ENCODE measurements at places on chromosomes 4 and X. TPM values are rescaled to one million over a fixed set of nuclear protein-coding genes. Genes with fewer than 3 reads are reported as not detected.

GRCh38 chr4:108118505-108118904 is 50.2 kb downstream of the LEF1 start:
- DNase-seq = no peak

- DNase-seq = no peak
Measured at GRCh38 chrX:134747006-134747405, 88.7 kb upstream of the PLAC1 start.

- DNase-seq = no peak
Measured at GRCh38 chrX:47500554-47500953, 17.5 kb upstream of the ZNF41 start.

DNA sequence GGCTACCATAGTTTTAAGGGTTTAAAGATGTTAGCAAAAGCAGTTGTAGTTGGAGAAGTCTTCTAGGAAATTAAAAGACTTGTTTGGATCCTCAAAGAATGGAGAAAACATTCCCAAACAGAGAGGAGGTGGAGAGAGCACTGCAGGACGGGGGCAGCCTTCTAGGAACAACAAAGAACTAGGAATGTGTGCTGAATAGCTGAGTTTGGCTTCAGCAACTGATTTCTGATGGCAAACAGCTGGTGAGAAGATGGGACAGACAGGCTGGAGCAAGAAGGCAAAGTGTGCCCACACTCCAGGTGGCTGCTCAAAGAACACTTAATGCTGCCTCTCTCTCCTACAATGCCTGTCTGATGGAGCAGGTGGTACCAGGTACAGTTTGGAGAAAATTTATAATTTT is 1331.1 kb downstream of the ADGRL3 start:
- no peak for DNase-seq

- DNase-seq = no peak
Measured at GRCh38 chr4:3107271-3107670, 32.8 kb downstream of the HTT start.

GRCh38 chrX:119784747-119785446 is 6.5 kb downstream of the RPL39 start:
- DNase-seq = peak; percentile 21

DNA sequence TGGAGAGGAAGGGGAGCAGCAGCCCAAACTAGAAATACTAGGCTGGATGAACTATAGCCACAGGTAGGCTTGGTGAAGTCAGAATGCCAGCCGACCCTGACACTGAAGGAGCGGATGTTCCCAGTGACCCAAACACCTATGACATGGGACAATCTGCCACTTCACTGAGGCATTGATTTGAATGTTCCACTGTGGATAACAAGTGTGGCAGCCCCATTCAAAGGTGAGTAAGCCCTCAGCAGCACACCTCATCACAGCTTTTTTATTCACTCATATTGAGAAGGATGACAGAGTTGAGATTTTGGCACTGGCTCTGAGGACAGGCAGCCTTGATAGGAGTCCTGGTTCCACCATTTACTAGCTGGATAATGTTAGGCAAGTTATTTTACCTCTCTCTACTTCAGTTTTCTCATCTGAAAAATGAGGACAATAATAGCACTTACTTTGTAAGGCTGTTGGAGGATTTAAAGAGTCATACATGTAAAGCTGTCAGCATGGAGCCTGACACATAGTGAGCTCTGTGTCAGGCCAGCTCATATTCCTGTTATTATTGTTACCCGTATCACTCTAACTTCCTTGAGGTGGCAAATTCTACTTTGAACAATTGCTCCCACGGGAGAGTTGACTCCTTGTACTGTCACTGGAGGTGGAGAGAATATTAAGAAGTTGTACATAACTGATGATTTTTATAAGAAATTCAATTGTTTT is 114.6 kb downstream of the RASL11B start:
- DNase-seq = no peak

DNA sequence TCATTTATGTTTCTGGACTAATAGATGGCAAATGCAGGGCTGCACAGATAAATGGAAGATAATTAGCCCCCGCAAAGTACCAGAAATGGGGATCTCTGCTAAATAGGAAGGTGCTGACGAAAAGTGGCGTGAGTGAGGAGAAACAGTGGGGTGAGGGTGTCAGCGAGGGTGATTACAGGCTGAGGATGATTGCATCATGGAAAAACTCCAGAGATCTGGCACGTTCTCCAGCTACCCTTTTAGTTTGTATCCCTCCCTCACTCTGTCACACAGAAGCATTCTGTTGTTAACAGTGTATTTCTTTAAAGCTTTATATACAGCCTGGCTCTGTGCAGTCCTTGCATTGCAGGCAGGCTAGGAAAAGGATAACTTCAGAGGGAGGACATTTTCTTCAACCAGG is 309.6 kb upstream of the DDX53 start:
- no peak for DNase-seq

- no peak for DNase-seq
Measured at GRCh38 chrX:150774798-150775568, 81.8 kb downstream of the MTMR1 start.

- DNase-seq = no peak
Measured at GRCh38 chrX:65488495-65488894, 46.1 kb downstream of the LAS1L start.

DNA sequence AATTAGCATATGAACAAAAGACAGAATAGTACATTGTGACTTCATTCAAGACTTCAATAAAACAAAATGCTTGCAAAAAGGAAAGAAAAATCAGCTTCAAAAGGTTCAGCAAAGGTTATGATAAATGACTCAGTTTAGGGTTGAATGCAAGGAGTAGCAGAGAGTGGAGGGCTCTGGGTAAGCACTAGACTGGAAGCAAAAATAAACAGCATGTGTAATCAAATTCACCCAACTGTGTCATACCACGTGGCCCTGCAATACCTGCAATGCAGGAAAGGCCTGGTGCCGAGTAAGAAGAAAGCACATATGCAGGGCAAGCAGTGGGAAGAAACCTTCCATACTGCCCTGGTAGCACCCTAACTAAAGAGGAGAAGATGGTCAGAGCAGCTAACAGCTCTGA is 88.7 kb downstream of the ATP11C start:
- DNase-seq = no peak

- no peak for DNase-seq
Measured at GRCh38 chrX:122094611-122095010, 1047.2 kb downstream of the GLUD2 start.

DNA sequence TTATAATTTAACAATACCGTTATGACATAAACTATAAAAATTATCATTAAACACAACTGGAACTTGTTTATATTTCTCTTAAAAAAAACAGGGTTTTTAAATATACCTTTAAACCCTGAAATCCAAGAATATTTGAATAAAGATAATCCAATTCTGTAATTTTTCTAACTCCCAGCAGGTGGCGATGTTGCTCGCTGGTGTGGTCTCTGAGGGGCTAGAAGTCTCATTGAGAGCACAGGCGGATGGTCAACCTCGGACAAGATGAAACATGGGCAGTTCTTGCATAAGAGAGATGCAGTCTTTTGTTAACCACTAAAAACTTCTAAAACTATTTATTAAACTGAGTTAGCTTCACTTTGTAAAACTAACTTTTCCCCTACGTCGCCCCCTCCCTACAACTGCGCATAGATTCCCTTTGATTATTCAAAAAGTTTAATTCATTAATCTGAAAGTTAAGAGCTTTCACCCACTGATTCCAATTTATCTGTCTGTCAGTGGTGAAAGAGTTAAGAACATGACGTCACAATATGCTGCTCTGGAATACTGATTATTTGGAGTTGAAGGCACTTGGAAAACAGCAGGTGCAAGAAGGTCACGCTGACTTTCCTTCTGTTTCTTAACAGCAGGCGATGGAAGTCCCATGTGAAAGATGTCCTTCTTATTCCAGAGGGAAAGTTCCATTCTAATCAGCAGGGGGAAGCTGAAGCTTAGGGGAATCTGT is 29.5 kb downstream of the DMP1 start:
- peak; percentile 32 for DNase-seq

The TSPYL2 gene
- 20.7 TPM for polyA plus RNA-seq

- no peak for DNase-seq
Measured at GRCh38 chr4:174254613-174255012, 28.9 kb downstream of the FBXO8 start.

The IL2 gene
- not detected for polyA plus RNA-seq

The SYNPO2 gene
- polyA plus RNA-seq = 5.1 TPM

DNA sequence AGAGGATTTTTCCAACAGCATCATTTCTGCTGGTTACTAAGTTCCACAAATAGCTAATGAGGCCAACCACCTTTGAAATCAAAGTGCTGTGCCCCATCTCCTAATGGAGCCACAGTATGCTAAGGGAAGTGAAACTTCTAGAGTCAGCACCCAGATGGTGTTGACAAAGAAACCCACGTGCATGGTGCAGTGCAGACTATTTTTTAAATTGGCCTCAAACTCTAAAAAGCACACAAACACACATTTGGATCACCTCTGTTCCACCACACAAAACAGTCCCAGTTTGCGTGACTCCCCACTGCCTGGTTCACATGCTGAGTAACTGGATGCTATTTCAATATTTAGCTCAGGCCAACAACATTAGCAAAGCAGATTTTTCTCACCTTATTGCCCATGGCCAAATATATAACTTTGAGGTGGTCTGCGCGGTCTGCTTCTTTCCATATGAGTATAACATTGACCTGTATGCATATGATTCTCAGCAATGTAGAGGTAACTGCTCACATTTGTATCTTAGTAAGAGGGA is 69.9 kb downstream of the AMELX start:
- DNase-seq = no peak

The CT45A2 gene
- not detected for polyA plus RNA-seq

The RIPPLY1 gene
- polyA plus RNA-seq = not detected

The NLGN3 gene
- 0.27 TPM for polyA plus RNA-seq

DNA sequence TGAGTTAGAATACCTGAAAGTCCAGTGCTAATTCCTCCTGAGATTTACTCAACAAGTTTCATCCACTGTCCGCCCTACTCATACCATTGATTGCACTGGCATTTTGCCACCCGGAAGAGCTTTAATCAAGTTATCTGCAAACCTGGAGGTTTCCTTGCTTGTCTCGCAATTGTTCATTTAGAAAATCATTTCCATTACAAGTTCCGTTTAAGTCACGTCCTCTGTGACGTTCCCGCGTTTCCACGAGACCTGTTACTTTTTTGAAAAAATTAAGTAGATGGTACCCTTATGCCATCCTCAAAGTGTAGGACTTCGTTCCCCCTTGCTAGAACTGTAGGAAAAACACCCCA is 761 bp upstream of the FRYL start:
- peak; percentile 79 for DNase-seq

DNA sequence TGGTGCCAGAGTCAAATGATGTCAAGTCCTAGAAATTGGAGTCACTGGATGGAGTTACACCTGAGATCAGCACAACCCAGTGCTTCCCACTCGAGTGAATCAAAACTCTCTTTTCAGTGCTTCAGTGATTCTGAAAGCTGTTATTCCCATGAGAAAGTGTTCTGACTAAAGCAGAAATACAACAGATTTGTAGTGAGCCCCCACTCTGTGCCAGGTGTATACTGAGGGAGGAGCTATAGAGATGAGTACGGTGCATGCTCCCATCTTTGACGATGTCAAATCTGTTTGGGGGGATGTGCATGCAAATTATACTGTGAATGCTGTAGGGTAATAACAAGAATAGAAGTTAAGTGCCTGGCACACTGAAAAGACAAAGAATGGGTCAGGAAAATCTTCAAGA is 330.2 kb downstream of the HS3ST1 start:
- DNase-seq = no peak

The BMPR1B gene
- polyA plus RNA-seq = not detected

DNA sequence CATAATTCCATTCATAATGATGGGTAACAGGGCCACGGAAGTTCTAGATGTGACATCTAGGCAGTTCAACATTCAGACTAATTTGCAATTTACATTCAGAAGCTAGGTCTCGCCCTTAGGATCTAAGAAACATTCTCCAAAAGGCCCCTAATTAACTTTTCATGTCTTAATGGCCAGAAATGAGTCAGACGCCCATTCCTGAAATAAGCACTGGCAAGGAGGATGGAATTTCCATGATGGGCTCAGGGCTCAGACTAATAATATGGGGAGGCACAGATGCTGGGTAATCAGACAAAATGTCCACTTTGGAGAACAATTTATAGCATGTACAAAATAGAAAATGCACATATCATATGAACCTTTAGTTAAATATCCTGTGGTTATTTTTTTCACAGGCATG is 102.8 kb upstream of the RPS6KA3 start:
- no peak for DNase-seq

DNA sequence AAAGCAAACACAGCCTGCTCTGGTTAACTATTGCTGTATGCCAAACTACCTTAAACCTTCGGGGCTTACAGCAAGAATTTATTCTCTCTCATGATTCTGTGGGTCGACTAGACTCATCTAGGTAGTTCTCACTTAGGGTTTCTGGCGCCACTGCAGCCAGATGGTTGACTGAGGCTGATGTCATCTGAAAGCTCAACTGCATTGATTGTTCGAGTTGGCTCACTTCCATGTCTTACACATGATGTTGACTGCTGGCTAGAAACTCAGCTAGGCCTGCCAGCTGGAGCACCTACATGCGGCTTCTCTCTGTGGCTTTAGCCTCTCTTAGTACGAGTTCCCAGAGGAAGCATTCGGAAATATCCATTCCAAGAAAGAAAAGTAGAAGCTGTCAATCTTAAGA is 103.2 kb downstream of the SRPX start:
- DNase-seq = no peak

GRCh38 chr4:3717241-3717640 is 48.9 kb upstream of the ADRA2C start:
- no peak for DNase-seq

GRCh38 chr4:72394012-72394663 is 174.9 kb downstream of the ADAMTS3 start:
- DNase-seq = no peak

The PTCHD1 gene
- polyA plus RNA-seq = 0.09 TPM

- no peak for DNase-seq
Measured at GRCh38 chr4:60962286-60962685, 237.8 kb upstream of the ADGRL3 start.

DNA sequence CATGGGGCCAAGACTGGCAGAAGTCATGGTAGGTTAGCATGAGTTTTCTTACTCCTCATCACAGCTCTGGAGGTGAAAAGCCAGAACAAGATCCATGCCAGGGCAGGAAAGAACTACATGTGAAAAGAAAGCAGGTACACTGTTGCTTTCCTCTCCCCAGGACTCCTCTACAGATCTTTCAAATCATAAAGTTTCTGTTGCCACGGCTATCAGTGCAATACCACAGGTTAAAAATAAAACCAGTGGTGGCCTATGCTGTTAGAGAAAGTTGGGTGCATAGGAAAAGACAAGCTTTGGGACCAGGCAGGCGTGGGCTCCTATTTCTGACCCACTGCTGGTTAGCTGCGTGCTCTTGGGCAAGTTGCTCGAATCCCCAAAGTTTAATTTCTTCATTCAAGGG is 81.4 kb downstream of the SH3RF1 start:
- peak; percentile 26 for DNase-seq

GRCh38 chr4:57190601-57191481 is 80.7 kb upstream of the IGFBP7 start:
- DNase-seq = peak; percentile 36

The NEXMIF gene
- not detected for polyA plus RNA-seq

DNA sequence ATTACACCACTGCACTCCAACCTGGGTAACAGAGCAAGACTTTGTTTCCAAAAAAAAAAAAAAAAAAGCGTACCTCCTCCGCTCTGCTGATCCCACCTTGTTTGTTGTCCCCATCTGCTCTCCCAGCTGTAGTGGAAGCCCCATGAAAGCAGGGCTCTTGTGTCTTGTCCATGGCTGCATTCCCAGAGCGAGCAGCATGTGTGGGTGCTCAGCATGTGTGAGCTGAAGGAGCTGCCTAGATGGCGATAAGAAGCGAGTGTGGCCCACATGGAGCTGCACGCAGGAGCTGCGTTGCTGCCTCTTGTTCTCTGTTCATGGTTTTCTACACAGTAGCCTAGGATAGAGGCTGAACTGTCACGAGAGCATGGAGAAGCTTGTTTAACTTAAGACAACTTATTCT is 12.4 kb downstream of the NSD2 start:
- DNase-seq = no peak
